ENCODE measurements at places on chromosomes 6 and 20.

DNA sequence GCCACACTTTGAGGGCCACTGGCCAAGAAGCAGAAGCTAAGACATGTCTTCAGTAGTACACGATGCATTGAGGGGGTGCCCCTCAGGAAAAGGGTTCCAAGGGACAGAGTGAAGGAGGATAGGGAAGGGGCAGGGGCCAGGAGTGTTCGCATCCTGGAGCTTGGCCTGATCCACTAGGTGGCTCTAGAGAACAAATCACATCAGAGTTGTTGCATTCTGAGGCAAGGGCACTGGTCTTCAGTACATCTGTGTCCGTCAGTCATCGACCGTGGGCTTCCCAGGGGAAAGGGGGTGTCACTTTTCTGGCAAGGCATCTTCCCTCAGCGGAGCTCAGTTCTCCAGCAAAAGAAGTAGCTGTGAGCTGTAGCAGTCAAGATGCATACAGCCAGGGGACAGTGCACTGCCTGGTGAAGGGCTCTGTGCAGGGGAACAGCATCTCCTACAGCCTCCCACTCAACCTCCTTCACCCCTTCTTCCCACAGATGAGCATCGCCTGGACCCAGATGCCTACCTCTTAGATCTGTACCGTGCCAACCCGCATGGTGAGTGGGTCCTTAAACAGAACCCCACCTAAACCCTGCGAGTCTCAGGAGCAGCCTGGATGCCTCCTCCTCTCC lies 47.8 kb downstream of the ARHGAP40 start:
- no peak for DNase-seq

GRCh38 chr20:45157962-45158361 lies 16.7 kb upstream of the PI3 start:
- DNase-seq = no peak

GRCh38 chr20:20440886-20441658 lies 73.2 kb downstream of the INSM1 start:
- no peak for DNase-seq

GRCh38 chr6:3340894-3341293 lies 82.1 kb downstream of the PSMG4 start:
- DNase-seq = no peak
